ENCODE measurements at places on chromosomes 5 and 9.

DNA sequence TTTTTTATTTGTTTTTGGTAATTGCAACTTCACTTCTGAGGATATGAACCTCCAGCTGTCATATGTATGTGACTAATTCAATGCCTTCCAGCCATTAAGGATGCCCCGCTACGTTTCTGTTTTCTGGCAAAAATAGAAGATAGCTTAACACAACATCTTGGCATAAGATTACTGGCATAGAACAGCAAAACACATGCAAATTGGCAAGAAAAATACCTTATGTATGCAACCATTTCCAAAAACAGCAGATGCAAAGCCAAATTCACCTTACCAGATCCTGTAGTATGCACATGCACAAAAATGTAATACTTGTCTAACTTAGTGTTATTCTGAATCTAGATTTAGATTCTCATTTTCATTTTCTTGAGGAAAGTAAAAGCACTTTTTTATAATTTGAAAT, 461.1 kb upstream of the CYLC2 start:
- no peak for DNase-seq

DNA sequence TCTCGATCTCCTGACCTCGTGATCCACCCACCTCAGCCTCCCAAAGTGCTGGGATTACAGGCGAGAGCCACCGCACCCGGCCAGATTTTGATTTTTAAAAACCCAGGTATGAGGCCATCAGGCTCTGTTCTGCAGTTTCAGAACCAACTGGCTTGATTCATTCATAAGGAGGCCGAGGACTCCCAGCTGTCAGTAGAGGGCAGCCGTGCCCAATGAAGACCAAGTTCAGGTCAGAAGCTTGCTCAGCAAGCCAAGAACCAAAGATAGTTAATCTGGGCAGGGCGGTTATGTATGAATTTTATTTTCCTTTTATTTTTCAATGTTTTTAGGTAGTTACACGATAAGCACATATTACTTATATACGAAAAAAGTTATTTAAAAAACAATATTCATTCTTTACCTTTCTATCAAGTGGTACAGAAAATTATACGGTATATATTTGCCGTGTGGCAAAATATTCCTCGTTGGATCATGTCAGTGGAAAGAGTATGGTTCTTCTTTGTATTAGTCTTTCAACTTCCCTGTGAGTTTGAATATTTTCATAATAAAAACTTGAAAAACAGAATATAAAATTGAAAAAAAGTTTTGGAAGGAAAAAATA, 18.0 kb downstream of the MGAT1 start:
- peak; percentile 59 for DNase-seq

GRCh38 chr9:93003552-93004407, 54.7 kb upstream of the SUSD3 start:
- peak; percentile 64 for DNase-seq

- DNase-seq: no peak
Observed at GRCh38 chr9:5428794-5429528, 8.8 kb downstream of the PLGRKT start.

GRCh38 chr9:79660615-79661014, 88.8 kb downstream of the TLE4 start:
- no peak for DNase-seq

DNA sequence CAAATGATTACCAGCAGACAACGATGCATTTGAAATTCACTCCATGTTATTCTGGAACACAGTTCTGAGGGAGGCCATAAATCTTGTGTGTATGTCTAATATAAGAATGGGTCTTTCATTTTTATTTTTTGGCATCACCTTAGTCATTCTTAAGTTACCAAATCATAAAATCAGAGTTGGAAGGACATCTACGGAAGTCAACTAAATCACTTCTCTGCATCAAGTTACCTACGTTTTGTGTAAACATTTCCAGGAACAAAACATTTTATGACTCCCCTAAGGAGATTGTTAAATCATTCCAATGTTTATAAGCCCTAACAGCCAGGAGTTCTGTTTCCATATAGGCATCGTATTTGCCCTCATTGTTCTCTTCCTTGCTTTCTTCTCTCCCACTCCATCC, 378.2 kb downstream of the FAM170A start:
- no peak for DNase-seq

DNA sequence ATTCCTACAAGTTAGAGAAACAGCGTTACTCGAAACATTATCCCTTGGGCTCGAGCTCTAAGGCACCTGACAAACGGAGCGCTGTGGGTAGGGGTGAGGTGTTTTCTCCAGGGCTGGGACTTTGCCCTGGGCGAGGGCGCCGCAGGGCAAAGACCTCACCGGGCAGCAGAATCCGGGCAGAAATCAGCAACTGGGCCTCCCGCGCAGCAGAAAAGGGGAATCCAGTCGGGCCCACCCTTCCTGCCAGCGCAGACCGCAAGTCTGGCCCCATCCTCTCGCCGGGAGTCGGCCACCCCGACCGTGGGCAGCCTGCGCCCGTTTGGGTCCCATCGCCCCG, 430 bp upstream of the MSH3 start:
- DNase-seq: no peak
